8988T (cell line): ENCODE measurements at places on chromosomes 16 and 17.

DNA sequence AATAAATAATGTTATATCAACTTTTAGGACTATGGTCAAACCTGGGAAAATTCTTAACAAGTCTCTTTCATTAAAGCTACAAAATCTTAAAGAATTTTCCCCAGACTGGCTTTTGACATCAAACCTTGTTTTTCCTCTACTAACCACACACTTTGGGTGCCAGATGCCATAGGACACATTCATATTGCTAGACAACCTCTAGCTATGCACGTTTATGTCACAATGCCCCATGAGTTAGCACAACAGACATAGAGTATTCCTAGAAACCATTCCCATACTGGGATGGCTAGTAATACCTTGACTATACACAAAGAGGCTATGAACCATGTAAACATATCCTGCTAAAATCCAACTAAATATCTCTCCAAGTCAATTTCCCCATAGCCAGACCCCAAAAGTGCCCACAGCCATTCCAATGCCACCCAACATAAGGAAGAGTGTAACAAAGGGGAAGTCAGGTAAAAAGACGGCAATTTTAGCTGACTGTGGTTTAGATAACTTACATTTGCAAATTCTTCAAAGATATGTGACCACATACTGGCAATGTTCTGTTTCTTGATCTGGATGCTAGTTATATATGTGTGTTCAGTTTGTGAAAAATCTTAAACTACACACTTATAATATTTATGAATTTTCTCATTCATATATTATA is 23.4 kb downstream of the SMURF2 start:
- DNase-seq: no peak

DNA sequence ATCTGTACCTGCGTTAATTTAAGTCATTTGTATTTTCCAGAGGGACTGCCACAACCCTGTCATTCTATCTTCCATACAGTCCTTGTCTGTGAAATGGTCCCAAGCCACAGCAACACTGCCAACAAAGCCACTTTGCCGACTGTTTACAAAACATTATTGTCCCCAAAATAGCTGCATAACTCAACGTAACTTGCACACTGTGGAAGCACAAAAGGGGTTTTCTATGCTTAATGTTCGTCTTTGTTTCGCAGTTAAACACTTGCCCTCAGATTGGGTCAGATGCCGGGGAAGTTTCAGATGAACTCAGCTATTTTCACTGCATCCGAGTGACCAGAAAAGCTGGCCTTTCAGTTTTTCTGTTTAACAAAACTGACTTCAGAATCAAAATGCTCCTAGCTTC is 4.6 kb downstream of the SEC14L5 start:
- no peak for DNase-seq

DNA sequence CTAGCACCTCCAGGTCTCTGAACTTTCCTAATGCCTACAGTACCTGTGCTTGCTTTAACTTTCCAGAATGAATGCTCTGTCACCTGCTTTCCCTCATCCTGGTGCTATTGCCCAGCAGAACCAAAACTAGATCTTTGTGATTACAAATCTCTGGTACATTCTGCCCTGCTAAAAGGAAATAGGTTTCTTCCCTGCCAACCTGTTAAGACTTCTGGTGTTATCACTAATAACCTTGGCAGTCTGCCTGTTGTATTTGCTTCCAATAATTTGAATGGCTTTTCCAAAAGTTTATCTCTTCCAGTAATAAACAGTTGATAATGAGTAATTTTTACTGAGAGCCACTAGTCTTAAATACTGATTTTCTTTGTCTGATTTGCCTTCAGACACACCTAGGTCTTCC is 15.4 kb downstream of the PDZD9 start:
- no peak for DNase-seq

DNA sequence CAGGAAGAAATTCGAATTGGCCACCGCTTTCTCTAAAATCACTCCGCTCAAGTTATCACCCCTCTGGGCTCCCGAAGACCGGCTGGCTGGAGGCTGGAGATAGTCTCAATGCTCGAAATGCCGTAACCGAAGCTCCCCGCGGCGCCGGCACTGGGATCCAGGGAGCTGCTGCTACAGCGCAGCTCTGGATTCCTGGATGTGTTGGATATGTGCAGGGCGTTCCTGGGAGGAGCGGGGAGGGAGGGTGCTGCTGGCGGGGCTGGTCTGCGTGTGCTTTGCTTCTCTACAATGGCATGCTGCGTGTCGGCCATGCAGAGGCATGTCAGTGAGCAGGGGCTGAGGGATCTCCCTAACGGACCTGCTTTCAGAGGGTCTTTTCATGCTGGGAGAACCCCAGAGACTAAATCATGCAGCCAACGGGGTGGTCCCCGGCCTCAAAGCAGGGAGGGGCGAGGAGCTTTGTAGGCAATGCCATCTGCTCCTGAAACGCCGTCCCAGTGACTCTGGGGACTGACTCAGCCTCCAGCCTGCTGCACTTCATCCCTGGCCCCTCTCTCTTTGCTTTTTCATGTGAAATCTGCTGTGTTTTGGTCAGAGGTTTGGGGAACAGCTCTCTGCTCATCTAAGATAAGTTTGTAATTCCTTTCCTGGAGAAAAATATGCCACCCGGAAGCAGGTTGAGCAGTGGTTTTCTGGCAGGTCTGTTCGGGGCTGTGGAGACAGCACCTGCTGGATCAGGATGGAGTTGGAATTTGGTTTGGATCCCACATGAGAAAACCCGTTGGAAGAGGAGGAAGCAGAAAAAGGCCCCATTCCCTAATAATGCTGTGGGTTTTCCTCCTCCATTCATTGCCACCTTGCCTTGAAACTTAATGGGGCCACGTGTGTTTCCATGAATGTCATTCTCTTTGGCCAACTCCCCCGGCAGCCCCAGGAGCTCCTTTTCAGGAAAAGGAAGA is 311.4 kb downstream of the SEC14L1 start:
- DNase-seq: no peak

- no peak for DNase-seq
These were observed 3.3 kb downstream of the LHX1 start for GRCh38 chr17:36940313-36941264.

DNA sequence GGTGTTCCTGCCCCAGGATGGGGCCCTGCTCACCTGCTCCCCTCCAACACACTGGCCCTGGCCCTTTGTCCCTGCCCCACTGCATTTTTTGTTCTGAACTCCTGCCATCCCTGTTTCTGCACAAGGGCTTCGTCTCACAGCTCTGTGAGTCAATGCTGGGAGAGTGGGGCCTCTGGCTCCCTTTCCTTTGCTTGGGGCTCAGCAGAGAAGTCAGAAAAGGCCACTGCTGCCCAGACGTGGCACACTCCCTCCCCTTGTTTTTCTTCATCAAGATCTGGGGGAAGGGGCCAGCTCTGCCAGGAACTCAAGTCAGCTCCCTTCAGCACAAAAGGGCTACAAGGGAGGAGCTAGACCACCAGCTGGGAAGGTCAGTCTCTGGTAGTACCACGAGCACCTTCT is 8.9 kb downstream of the PROCA1 start:
- no peak for DNase-seq

- no peak for DNase-seq
These were observed 615 bp downstream of the PHKG2 start for GRCh38 chr16:30748634-30749445.

GRCh38 chr17:70318051-70318450 is 148.7 kb downstream of the KCNJ2 start:
- no peak for DNase-seq

DNA sequence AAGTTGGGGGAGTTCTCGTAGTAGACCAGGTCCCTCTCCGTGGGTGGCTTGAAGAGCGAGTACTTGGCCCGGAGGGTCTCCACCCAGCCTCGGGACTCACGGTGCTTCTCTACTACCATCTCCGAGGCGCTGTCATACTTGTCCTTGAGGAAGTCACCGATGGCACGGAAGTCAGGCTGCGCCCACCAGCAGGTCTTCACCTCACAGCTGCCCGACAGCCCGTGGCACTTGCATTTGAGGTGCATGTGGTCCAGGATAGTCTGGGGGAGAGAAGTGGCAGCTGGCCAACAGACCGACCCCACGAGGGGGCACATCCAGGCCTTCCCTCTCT is 50.0 kb downstream of the WNT3 start:
- no peak for DNase-seq

DNA sequence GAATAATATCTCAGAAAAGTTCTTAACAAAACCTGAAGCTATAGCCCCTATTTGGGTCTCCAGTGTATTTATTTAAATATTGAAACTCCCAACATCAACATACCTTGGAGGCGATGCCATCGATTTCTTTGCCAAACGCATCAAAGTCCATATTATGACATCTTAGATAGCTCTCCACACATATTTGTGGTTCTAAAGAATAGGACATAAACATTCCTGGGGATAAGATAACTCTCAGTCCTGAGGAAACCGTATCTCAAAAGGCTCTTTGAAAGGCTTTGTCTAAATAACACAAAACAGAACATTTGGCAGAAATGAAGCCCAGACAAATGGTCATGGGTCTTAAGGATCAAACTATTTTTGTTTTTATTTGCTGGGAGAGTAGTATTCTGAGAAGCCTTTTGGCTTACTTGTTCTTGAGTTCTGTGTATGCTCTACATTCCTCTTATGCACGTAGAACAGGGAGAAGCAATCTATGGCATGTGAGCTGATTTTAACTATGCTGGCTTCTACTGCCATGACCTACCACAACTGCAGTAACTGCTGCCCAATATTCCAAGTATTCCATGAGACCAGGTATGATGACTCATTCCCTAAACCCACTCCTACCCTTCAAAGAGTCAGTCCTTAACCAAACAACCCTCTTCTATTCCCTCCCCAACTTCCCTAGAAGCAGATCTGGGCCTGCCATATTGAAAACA is 279.0 kb upstream of the ZFHX3 start:
- DNase-seq: no peak

- no peak for DNase-seq
These were observed 3.8 kb upstream of the NSRP1 start for GRCh38 chr17:30112794-30113193.

- DNase-seq: no peak
These were observed 37.7 kb upstream of the SREBF1 start for GRCh38 chr17:17874478-17874877.

DNA sequence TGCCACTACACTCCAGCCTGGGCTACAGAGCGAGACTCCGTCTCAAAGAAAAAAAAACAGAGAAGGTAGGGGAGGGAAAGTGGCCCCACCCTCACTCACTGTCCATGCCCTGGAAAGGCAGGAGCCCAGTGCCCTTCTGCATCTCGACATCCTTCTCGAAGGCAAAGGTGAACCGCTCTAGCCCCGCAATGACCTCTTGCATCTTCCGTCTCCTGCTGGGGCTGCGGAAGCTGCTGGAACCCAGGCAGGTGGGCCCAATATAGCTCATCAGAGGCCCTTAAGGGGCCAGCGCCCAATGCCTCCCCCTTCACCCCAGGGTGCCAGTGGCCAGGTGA is at the start of gene CPSF4L:
Gene CPSF4L (minus strand): TSS at position 264 of the 335 bp plus-strand sequence. CDS start 62 bp downstream, at position 202.
- DNase-seq: no peak

- DNase-seq: no peak
These were observed 1.2 kb downstream of the FAAP100 start for GRCh38 chr17:81550830-81551457.

DNA sequence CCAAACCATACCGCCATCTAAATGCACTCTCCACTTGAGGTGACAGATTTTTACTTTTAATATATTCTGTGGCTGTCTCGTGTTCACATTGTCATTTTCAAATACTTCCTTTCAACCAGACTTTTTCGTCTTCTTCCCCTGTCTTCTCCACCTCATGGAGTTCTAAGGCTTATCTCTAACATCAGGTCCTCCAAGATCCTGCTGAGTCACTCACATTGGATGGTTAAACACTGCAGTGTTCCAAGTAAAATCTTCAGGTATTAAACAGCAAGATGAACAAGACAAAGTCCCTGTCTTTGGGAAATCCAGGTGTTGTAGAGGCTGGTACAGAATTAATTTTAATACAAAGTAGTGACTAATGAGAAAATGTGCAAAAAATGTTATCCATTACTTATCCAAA is 330.2 kb upstream of the KIF2B start:
- no peak for DNase-seq

DNA sequence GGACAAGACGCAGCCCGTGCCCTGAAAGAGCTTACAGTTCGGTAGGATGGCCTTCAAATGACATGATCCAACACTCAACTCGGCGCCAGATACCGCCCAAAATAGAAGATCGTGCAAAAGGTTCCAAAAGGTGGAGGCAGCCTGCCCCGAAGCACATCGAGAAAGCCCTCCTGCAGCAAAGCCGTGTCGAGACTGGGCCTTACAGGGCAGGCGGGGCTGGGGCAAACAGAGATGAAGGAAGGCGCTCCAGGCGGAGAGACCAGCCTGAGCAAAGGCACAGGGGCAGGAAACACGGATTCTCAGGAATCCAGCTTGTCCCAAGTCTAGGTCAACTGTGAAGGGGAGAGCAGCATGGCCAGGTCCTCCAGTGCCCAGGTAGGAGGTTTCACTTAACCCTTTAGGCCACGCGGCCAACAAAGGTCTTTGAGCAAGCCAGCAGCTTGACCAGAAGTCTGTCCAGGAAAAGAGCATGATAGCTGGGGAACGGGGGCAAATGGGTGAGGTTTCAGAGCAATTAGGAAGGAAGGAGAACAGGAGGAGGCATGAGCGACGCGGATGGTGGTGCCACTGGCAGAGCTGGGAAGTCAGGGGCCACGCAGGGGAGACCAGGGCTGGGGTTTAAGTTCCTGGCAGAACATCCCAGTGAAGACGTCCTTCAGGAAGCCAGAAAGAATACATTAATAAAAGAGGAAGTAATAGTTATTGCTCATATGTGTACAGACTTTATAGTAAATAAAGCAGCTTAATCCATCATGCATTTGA is 21.2 kb upstream of the EIF1 start:
- no peak for DNase-seq

- peak; percentile 64 for DNase-seq
These were observed 15.4 kb upstream of the SPATA32 start for GRCh38 chr17:45277216-45277849.

- DNase-seq: no peak
These were observed 5.3 kb downstream of the FAM234A start for GRCh38 chr16:239948-240277.

DNA sequence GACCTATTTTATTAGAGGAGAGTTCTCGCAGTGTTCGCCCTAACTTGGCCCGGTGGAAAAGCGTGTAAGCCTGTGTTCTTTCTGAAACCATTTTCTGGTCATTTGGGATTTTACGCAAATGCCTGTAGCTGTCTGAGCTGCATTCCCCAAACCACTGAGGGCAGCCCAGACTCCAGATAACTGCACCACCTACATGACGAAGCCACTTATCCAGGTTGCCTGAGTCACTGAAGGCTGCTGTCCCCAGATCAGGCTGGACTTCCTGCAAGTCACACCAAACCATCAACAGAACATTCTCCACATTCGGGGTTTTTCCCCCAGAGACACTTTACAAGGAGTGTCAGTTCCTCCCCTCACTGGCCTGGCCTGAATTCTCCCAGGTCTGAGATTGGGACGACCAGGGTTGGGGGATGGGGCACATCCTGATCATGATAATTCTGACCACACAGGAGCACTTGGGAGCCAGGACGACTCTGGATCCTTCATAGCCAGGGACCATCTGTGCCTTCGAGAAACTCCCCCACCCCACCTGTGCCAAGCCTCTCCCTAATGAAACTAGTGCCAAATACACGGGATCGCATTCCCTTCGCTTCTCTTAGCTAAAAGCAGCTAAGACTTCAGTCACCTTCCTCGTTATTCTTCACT is 2.3 kb downstream of the RPRML start:
- DNase-seq: no peak

- no peak for DNase-seq
These were observed 26.2 kb upstream of the FOXK2 start for GRCh38 chr17:82493226-82493781.

GRCh38 chr17:38851434-38851833 is 2.1 kb downstream of the RPL23 start:
- DNase-seq: no peak
